ENCODE measurements at places on chromosomes 6 and 20.
A peak's percentile ranks its signal among the peaks of the same experiment; 100 is the strongest.

GRCh38 chr6:73144516-73144915 lies 80.8 kb downstream of the KHDC1L start:
- DNase-seq = no peak

- no peak for DNase-seq
Observed at GRCh38 chr6:102381203-102381602, 987.7 kb downstream of the GRIK2 start.

GRCh38 chr6:121932076-121932991 lies 467.1 kb upstream of the HSF2 start:
- DNase-seq = peak; percentile 77

DNA sequence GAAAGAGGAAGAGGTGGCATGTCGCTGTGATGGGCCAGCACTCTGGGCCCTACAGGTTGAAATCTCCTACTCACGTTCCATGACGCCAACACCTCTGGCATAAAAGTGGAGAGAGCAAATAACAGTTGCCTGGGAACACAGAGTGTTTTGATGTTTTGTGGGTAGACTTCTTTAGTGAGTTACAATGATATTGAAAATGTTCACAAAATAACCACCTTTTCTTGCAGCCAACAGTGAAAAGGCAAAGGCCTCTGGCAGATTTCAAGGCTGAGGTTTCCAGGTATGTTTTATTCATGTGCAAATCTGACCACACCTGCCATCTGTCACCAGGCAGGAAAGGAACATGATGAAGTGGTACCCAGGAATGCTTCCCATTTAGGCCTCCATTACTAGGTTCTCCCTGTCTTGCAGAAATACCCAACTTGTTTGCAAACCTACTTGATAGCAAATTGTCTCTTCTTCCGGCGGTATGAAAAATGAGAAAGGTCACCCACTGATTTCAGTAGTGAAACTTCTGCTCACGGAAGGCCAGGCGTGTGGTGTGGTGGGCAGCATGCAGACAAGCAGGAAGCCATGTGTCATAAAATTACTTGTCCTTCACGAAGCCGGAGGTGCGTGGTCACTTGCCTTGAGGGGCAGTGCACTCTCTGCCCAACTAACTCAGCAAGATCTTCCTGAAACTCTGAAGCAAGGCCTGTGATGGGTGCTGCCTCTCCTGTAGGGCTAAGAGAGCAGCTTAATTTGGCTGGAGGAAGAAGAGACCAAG lies 299.1 kb upstream of the PRDM1 start:
- no peak for DNase-seq

- DNase-seq = no peak
Observed at GRCh38 chr6:39772559-39773273, 19.5 kb upstream of the DAAM2 start.

- DNase-seq = no peak
Observed at GRCh38 chr6:10534419-10534762, 13.2 kb downstream of the GCNT2 start.
